HCT116 (cell line): ENCODE measurements at places on chromosomes 16 and 17.

- no peak for DNase-seq
Measured at GRCh38 chr16:88602091-88602490, 31.9 kb downstream of the ZC3H18 start.

- no peak for DNase-seq
Measured at GRCh38 chr16:1003391-1004347, 22.1 kb downstream of the SOX8 start.

- DNase-seq = no peak
Measured at GRCh38 chr17:82085931-82086764, 11.9 kb downstream of the FASN start.

DNA sequence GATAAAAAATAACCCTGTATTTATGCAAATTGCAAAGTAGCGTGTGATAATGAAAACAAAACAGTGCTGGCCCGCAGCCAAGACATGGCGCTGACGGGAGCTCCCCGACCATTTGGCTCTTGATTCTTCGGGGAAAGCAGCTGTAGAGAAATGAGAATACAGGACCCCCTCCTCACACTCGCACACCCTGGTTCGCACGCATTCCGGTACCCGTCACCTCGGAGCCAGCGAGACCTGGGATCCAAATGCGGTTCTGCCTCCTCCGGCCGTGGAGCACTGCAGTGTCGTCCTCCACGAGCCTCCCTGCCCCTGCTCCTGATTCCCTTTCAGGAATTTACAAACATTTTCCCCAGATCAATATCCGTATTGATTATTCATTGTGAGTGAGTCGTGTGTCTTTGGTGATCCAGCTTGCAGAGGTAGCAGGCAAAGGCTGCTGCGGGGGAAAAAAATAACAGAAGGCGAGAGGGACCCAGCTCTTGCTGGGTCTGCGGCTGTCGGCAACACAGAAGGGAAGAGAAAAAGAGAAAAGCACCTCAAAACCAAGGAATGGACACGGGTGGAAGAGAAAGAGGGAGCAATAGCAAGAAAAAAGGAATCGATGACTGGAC, 184.1 kb upstream of the ZFHX3 start:
- DNase-seq = no peak

DNA sequence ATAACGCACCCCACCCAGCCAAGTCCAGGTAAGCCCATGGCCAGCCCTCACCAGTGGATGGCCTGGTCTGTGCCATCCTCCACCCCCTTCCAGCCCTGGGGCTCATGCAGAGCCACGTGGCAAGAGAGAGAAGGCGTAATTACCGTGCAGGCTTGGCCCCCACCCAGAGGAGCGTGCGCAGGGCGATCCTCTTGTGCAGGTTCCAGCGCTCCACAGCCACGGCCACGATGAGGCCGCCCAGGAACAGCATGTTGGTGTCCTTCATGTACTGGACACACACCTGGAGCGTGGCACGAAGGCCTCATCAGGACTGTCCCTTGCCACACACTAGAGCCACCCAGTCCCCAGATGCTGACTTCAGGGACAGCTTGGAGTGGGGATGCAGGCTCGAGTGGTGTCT, 6.7 kb downstream of the SLC13A5 start:
- no peak for DNase-seq

DNA sequence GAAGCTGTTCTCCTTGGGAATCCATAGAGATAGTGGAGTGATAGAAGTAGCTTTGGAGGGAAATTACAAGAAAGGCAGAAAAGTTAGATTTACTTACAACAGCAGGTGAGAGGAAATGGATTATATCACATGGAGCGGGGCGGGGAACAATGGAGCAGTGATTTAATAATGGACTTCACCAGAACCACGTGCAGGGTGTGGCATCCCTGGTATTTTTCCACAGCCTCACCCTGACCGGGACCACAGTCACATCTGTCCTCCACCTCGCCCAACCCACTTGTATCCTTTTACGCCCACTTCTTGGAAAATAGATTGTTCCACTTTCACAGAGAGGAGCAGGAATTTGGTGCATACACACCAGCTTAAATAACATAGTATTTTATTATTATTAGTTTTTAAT, 15.9 kb upstream of the CYB5B start:
- peak; percentile 93 for DNase-seq

- DNase-seq = no peak
Measured at GRCh38 chr17:66942451-66943264, 21.8 kb upstream of the CACNG4 start.

DNA sequence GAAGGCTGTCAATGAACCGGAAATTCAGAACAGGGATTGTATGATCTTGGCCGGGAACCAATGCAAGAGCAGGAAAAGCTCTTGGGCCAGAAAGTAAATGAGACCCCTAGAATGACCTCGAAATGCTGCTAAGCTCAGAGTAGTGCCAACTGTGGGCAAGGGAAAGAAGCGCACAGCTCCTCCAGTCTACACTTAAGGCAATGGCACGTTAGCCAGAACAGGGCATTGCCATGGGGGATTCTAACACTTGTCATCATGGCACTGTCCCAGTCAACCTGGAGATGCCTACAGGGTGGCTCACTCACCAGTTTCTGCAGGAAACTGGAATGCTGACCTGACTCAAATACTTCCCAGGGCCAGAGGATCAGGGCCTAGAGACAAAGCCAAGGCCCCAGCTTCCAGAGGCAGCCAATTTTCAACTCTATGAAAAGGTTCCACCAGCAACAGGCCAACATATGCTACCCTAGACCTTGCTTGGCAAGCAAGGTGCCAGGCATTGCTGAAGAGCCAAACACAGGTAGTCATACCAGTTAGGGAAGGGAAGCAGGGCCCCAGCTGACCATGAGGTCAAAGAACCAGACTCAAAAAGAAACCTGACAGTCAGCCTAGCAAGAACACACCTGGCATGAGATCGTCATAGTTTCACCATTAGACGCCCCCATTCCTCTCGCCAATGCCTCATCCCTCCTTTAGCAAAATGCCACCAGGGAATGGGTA, 34.9 kb downstream of the ARHGAP17 start:
- DNase-seq = no peak

DNA sequence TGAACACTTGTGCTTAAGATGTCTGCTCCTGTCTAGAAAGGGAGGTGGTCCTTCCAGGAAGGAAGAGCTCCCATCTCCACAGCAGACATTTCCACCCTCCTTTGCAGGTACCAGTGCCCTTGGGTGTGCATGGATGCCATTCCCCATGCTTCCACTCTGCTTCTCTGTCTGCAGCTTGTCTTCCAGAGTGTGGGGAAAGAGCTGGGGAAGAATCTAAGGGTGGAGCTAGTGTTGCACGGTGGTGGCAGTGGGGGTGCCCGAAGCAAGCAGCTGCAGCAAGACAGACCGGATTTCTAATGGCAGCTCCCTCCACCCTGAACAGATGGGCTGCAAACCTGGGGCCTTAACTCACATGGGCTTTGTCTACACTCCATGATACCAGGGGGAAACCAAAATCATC, 22.6 kb upstream of the HOXB13 start:
- DNase-seq = no peak

- DNase-seq = no peak
Measured at GRCh38 chr17:49696233-49696761, 11.5 kb downstream of the SLC35B1 start.

DNA sequence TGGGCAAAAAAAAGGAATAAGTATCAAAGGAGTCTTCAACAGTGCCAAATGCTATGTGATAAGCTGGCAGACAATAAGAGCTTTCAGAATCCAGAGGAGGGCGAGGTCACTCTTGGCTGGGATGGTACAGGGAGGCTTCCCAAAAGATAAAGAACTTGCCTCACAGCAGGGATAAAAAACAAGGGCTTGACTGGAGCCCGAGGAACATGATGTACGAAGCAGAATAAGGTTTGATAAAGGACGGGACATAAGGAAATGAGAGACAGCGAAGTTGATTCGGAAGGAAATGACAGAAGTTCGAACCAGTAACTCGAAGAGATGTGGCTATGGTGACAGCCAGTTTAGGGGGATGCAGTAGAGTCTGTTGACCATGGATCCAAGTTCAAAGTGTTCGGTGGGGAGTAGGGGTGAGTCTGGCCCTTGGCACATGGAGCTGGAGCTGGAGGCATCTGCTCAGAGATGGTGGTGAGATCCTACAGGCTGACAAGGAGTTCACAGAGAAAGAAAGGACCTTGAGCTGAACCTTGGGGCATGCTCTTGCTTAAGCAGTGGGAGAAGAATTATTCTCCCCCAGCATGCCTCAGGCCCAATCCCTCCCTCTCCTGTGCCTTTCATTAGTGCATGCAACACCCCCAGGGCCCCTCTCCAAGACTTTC, 137.6 kb upstream of the RCVRN start:
- DNase-seq = no peak

DNA sequence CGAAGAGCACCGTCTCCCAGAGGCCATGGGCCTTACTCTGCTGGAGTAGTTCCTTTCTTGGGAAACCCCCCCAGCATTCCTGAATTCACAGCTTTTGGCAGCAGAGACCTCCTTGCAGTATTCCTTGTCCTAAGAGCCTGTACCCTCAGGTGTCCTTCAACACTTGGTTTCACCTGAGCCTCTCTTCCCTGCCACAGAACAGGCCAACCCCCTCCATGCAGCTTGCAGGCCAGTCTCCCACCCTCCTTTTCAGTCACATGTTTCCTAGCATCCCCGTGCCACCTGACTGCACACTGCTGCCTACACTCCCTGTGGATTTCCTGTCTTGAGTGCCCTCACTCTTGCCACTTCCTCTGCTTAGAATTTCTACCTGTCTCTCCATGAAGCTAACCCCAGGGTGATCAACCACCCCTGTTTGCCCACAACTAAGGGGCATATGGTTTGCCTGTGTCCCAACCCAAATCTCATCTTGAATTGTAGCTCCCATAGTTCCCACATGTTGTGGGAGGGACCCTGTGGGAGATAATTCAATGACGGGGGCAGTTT, 65.5 kb downstream of the DYNLRB2 start:
- no peak for DNase-seq

GRCh38 chr17:28416703-28417311, 10.8 kb upstream of the SLC46A1 start:
- DNase-seq = peak; percentile 60

DNA sequence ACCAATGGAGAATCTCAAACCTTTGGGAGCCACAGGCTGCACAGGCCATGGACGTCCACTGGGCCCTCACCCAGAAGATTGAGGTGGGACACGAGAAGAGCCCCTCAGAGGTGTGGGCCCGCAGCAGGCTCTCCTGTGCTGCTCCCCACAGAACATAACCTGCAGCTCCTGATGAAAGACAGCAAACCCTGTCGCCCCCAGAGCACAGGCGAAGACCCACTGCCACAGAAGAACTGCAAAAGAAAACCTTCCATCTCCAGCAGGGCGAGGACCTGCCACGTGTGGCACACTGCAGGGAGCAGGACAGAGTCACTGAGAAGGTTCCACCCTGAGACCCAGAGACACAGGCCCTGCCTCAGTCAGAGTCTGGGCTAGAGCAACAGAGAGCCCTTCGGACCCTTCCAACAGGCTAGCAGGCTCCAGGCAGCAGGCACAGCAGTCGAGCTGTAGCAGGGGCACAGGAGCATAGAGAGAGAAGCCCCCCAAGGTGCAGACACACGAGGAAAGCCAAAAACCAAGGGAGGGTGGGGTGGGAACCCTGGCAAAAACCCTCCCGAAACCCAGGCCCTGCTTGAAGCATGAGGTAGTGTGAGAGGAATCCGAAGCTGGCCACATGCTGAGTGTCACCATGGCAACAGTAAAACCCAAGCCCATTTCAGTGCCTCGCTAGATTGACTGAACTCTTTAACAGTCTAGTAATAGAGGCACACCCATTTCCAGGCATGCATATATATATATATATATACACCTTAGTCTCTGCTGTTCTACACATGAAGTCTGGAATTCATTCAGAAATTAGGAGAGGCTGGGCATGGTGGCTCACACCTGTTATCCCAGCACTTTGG, 60.0 kb upstream of the CHMP6 start:
- DNase-seq = peak; percentile 12

DNA sequence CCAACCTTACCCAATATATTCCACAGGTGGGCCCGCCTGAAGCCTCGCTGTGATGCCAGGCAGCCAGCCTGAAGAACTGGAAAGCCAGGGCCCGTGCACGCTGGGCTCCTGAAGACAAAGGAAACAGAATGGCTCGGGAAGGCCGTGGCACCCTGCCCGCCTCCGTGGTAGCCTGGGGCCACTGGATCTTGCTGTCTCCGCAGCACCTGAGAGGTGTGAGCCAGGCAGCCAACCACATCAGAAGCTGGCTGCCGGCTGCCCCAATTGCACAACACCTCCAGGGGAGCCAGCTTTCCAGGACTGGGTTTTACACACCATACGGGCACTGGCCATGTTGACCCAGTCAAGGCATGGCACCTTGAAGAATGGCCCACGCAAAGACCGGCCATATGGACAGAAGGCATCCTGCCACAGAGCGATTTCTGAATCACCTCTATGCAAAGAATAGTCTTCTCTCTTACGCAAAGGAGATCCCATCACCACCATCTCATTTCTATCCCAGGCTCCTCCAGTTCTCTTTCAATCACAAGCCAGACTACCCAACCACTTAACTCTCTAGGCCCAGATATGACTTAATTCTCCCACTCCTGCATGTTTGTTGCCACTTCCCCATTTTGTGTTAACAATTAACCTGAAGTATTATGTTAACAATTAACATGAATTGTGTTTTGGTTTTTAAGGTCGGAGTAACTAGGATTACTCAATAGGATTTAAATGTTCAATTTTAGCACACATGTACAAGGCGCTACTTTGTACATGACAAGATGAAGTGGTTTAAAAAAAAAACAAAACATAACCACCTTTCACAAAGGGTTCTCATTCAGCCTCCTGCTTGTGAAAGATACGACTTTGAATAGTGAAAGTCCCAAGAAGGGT, 32.1 kb downstream of the ZFHX3 start:
- DNase-seq = peak; percentile 66

DNA sequence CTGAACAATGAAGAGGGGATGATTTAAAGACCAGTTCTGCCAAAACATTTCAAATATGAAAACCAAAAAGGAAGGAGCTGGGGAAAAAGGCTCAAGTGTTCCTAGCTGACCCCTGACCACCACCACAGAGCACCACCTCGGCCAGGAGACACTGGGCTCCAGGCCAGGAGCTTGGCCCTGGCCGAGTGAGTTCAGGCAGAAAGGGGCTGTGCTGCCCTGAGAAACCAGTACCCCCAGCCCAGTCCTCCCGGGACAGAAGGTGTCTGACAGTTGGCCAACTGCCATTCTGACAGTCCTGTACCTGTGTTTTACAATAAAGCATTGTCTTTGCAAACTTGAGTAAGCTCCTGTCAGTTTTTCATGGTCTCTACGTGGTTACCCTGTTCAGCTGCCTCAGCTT, 98.2 kb downstream of the VPS53 start:
- no peak for DNase-seq

- no peak for DNase-seq
Measured at GRCh38 chr16:27576729-27577128, 26.8 kb downstream of the KATNIP start.

- DNase-seq = no peak
Measured at GRCh38 chr17:2087597-2088211, 32.8 kb downstream of the HIC1 start.

GRCh38 chr16:66872559-66872942, 7.8 kb upstream of the PDP2 start:
- no peak for DNase-seq

GRCh38 chr16:16928532-16929109, 542.1 kb downstream of the XYLT1 start:
- no peak for DNase-seq

- DNase-seq = no peak
Measured at GRCh38 chr17:64378890-64379354, 11.7 kb downstream of the PECAM1 start.
